ENCODE measurements at places on chromosomes 1 and 21. TPM values are rescaled to one million over a fixed set of nuclear protein-coding genes. Genes with fewer than 3 reads are reported as not detected.
A peak's percentile ranks its signal among the peaks of the same experiment; 100 is the strongest.

DNA sequence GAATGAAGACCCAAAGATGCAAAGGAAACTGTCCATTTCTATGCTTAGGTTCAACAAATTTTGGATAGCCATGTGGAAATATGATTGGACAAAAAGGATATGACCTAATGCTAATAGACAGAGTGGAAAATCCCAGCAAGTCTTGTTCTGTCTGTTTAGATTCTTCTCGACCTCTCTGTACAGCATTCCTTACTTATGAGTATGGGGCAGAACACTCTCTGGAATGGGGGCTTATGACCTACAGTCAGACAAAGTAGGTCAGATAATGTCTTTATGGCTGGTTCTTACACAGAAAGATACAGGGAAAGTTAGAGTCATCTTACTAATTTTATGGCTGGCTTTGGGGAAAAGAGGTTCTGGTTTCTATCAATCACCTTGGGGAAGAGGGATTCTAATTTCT lies 2.8 kb downstream of the GCSAML start:
- peak; percentile 24 for DNase-seq

DNA sequence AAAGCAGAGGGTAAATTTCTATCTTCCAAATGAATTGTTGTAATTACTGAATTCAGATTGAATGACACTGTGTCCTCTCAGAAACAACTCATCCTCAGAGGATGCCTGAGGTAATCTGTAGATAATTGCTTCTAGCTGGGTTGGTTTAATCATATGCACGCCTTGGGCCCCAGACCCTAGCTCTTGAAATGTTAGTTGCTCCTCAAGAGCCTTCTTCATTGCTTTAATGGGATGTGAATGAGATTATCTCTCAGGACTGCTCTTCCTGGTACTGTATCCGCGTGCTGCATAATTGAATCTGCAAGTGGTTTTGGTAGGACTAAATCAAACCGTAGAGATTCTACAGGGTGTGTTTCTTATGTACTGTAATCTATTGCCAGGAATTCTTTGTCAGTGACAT lies 569.3 kb upstream of the NEGR1 start:
- DNase-seq, result no peak

DNA sequence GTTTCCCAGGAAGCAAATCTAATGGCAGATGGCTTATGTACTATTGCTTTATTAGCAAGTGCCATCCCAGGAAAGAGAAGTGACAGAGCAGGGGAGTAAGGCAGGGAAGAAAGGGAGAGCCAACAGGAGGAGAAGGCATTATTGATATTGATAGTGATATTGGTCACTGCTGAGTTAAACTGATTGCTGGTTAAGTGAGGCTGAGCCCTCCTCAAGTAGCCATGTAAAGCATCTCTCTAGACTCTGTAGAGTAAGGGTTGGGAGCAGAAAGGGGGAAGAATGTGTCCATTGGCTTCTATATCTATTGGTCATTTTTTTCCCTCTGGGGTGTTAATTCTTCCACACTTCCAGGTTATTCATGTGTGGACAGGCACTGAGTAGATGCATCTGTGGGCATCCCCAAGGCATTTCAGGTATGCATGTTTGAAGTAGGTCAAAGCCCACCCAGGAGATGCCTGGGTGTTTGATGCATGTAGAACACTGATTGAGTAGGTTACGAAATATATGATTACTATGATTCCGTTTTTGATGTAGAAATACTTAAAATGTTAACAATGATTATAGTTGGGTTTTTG lies 290.5 kb upstream of the DPYD start:
- no peak for DNase-seq

DNA sequence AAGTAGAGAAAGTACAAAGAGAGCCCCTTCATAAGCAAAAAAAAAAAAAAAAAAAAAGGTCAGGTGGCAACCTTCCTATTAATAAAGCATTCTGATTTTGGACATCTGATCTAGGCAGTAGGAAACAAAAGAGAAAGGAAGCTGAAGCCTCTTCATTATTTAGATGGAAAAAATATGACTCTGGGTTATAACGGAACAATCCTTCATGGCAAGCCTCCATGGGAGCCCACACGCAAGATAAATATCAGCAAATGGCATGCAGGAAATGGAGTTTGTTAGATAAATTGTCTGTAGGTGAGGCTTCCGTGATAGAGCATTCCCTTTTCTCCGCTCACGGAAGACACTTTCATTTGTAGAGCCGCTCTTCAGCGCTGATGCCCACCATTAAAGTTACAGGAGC lies 381.0 kb downstream of the TTLL7 start:
- no peak for DNase-seq

- peak; percentile 12 for DNase-seq
Measured at GRCh38 chr1:173134800-173135199, 72.3 kb downstream of the TNFSF4 start.

DNA sequence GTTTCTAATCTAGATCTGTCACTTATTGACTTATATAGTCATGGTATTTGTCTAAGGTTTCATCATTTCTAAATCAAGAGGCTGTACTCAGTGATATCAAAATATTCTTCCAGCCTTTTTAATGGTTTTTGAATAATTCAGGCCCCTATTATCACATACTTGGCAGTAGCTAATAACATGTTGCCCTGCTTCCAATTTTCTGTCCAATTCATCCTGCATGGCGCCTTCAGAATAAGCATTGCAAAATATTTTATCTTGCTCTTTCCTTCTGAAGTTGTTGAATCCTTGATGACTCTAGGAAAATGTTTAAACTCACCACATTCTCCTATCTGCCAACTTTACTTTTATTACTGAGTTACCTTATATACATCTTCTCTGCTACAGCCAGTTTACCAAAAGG lies 517.2 kb upstream of the B3GALT2 start:
- no peak for DNase-seq

DNA sequence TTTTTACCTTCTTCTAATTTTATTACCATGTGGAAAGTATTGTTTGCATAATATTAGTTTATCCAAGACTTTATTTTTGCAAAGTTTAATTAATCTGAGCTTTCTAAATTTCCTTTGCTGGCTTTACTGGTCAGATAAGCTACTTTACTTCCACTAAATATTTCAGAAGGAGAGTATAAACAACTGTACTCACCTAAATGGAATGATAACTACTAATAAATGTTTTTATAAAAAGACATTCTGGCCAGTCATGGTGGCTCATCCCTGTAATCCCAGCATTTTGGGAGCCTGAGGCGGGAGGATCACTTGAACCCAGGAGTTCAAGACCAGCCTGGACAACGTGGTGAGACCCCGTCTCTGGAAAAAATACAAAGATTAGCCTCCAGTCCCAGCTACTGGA lies 36.0 kb downstream of the ATP8B2 start:
- peak; percentile 45 for DNase-seq

- no peak for DNase-seq
Measured at GRCh38 chr1:7482772-7483495, 288.2 kb upstream of the VAMP3 start.

DNA sequence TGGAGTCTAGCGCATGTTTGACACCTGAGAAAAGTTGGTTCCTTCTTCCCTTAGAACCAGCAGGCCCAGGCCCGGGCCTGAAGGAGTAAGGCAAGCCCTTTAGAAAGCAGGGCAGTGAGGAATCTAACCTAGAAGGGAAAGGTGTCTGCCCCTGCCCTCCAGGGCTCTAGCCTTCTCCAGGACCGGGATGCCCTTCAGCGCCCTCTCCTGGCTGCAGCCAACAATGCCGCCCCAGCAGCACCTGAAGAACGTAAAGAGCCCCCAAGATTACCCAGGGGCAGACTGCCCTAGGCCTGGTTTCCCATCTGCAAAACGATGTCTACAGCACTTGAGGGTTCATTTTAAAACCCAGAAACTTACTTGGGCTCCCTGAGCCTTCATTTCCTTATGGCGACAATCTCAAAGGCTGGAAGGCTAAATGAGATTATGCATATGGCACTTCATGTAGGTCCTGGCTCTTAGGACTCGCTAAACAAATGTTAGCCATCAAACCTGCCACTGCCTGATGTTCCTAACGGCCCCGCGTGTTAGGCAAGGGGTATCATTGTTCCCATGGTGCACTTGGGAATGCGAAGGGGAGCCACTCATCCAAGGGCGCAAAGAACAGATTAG lies 106.7 kb upstream of the KLHDC7A start:
- no peak for DNase-seq

GRCh38 chr1:37461698-37462436 lies 12.5 kb upstream of the ZC3H12A start:
- no peak for DNase-seq

- peak; percentile 59 for DNase-seq
Measured at GRCh38 chr1:205484985-205485967, 19.2 kb upstream of the CDK18 start.

DNA sequence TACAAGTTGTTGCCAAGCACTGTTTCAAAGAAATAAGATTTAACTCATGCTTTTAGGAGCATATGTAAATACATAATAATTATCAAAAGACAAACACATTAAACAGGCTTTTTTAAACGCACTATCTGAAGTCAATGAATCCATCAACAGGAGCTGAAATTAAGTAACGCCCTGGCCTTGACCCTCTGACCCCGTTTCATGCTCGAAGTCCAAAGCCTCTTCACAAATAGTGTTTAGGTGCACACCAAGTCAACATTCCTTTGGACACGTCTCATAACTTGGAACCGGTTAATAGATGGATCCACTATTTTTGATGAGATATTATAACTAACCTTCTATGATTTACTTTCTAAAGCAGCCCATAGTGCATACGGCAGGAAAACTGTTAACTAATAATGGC lies 209.3 kb downstream of the GABPA start:
- DNase-seq, result no peak

DNA sequence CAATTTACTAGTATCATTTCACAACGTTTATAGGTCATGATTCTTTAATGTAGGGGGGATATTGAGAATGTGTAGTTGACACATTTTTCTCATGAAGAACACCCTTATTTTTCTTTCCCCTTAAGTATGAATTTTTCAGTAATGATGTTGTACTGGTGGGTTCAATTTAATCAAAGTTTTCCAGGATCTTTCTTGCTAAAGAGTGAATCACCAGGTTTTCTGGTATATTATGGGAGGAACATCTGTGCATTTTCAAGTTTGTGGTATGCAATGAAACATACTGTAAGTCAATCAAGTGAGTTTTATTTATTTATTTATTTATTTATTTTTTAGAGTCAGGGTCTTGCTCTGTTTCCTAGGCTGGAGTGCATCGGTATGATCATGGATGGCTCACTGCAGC lies 221.2 kb upstream of the PTGFR start:
- DNase-seq, result no peak

DNA sequence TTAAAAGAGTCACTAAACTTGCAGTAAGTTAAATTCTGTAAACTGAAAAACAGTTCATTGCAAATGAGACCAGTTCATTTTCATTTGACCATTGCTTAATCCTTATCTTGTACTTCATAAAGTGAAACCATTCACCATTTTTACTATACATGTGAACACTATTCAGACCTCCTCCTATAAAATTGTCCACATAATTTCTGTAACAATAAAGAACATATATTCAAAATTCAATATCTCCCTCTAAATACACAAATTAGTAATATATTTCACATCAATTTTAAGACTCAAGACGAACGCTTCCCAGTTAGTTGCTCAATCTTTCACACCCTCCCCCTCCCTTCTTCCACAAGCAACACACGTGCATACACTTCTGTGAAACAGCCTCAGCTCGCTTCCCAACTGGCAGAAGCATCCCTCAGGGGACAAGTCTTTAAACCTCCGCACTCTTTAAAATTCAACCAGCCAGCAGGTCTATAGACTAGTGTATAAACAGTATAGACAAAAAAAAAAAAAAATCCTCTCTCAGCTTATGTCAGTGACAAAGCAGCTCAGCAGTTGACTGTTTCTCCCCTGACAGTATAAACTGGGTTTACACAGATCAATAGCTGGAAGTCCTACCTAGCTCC lies 99.6 kb downstream of the DENND1B start:
- peak; percentile 22 for DNase-seq

GRCh38 chr1:155831279-155831976 lies 25.6 kb downstream of the GON4L start:
- no peak for DNase-seq

GRCh38 chr1:87100271-87100670 lies 185.8 kb downstream of the HS2ST1 start:
- no peak for DNase-seq

GRCh38 chr1:91428182-91428798 lies 23.7 kb upstream of the HFM1 start:
- no peak for DNase-seq

DNA sequence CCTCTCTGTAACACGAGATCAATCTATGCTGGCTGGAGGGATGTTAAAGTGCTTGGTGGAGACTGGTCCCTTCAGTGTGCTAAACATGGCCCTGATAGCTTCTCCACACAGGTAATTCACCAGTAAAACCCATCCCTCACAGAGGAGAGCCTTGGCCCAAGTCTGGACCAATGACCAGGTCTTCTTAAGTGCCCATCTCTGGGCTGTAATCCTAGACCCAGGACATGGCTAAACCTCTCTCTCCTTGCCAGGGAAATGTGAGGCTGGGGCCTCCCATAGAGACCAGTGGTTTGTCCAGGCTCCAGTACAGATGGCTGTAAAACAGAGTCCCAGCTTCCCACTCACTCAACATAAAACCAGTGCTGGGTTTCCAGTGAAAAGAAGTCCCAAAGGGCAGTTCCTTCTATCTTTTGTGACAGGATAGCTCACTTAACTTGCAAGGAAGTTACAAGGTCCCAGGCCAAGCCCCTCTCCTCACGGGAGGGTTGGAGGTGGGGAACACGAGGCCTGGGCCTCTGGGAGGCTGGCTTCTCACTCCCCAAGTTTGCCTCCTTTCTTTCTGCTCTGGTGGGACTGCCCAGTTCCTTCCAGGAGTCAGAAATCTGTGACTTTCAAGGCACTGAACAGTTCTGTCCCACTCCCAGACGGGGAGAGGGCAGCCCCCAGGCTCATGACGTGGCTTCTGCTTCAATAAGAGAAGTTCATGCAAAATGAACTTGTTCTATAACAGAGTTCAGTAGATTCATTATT lies 2.2 kb upstream of the KIF17 start:
- DNase-seq, result no peak

DNA sequence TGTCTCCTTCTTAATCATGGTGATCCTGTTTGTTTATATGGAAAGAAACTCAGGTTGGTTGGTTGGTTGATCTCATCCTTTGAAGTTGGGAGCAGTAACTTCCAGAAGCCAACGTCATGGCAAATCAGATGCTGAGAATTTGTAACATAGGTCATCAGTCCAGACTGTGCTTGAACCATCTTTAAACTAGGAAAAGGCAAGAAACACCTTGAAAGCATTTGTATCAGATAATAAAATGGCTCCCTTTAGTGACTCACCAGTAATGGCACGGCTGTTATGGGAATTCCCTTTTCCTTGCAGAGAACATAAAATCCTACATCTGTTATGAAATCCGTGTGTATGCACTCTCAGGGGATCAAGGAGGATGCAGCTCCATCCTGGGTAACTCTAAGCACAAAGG lies 58.1 kb downstream of the SERBP1 start:
- DNase-seq, result peak; percentile 46

The SGIP1 gene
- 27.1 TPM for total RNA-seq

The C1orf159 gene
- total RNA-seq, result 2.5 TPM

The FMO2 gene
- total RNA-seq, result under 0.01 TPM

The LCE1D gene
- total RNA-seq, result not detected

The EPHB2 gene
- 54.7 TPM for total RNA-seq

The CD1B gene
- total RNA-seq, result not detected

The PEA15 gene
- total RNA-seq, result 296 TPM

The RXFP4 gene
- not detected for total RNA-seq
